Aortic smooth muscle cell (primary cell): ENCODE measurements at places on chromosomes 7 and 10. TPM values are rescaled to one million over a fixed set of nuclear protein-coding genes. Genes with fewer than 3 reads are reported as not detected.

The CUL1 gene
- total RNA-seq, result 43.3 and 45.6 TPM in 2 replicates

The KIF11 gene
- 15.9 and 21.5 TPM in 2 replicates for total RNA-seq

The RAPGEF5 gene
- 39.3 and 48.9 TPM in 2 replicates for total RNA-seq

The RET gene
- 0.13 TPM in 1 of 2 replicates, not detected in the other for total RNA-seq

The SORCS1 gene
- total RNA-seq, result under 0.01 TPM in 1 of 2 replicates, not detected in the other

The PLAC9 gene
- total RNA-seq, result 69.5 and 73.6 TPM in 2 replicates

The PYROXD2 gene
- total RNA-seq, result 17.3 and 31.8 TPM in 2 replicates

The PGAM2 gene
- 0.26 and 1.2 TPM in 2 replicates for total RNA-seq

The INMT gene
- 3.5 and 4.6 TPM in 2 replicates for total RNA-seq

The NUDT5 gene
- 46.2 and 56.0 TPM in 2 replicates for total RNA-seq

The HOXA7 gene
- not detected in 2 replicates for total RNA-seq

The CCDC6 gene
- total RNA-seq, result 20.3 and 33.0 TPM in 2 replicates

The SPDYE5 gene
- total RNA-seq, result not detected in 2 replicates

The NXPH1 gene
- not detected in 2 replicates for total RNA-seq

The NPFFR1 gene
- under 0.01 TPM in 1 of 2 replicates, not detected in the other for total RNA-seq

The PODXL gene
- 5.2 and 11.7 TPM in 2 replicates for total RNA-seq

The ARHGAP22 gene
- 153 and 161 TPM in 2 replicates for total RNA-seq

The GPR85 gene
- 1.1 and 2.1 TPM in 2 replicates for total RNA-seq

The DMBT1 gene
- total RNA-seq, result under 0.01 and 0.06 TPM in 2 replicates

The GRID1 gene
- total RNA-seq, result 0.06 TPM in 1 of 2 replicates, not detected in the other

The SPDYE18 gene
- 0.26 and 0.56 TPM in 2 replicates for total RNA-seq

The JAZF1 gene
- 3.2 and 5.6 TPM in 2 replicates for total RNA-seq

The SLC13A1 gene
- total RNA-seq, result not detected in 2 replicates

The PON3 gene
- 0.06 TPM in 1 of 2 replicates, not detected in the other for total RNA-seq

The SEC61G gene
- 192 and 201 TPM in 2 replicates for total RNA-seq

The PBLD gene
- 8.1 and 9.9 TPM in 2 replicates for total RNA-seq

The HOXA1 gene
- total RNA-seq, result 0.12 and 0.13 TPM in 2 replicates

The PRPS1L1 gene
- total RNA-seq, result 0.06 and 0.13 TPM in 2 replicates

The LRGUK gene
- under 0.01 and 0.13 TPM in 2 replicates for total RNA-seq

The SPDYE2B gene
- not detected in 2 replicates for total RNA-seq

The LEP gene
- total RNA-seq, result not detected in 2 replicates

The COL17A1 gene
- total RNA-seq, result 1.3 and 1.4 TPM in 2 replicates
